ENCODE measurements at places on chromosomes 7 and 10.

DNA sequence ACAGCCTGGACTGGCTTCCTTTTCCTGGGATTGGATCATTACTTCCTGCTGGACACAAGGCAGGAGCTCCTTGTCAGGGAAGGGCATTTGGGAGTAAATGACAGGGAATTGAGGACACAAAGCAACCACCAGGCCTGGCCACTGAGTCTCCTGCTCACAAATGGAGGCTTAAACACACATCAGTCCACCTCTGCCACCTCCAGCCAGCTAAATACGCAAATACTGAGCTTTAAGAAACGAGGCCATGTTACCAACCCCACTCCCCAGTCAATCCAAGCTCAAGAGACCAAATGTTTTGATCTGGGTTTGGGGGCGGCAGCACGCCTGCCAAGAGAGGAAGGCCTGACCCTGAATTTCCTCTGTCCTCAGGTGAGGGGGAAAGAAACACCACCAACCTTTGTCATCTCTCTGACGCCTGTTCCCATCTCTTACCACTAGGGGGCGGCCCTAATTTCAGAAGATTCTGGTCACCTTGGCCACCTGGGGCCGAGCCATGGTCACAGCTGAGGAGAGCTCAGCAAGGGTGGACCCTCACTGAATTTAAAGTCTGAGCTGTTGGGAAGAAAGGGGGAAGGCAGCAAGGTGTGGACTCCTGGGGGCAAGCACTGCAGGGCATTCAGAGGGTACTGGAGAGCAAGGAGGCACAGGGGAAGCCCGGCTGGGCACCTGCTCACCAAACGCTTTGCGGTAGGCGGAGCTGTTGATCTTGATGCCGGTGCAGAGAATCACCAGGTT lies 16.5 kb downstream of the AIFM2 start:
- no peak for DNase-seq

DNA sequence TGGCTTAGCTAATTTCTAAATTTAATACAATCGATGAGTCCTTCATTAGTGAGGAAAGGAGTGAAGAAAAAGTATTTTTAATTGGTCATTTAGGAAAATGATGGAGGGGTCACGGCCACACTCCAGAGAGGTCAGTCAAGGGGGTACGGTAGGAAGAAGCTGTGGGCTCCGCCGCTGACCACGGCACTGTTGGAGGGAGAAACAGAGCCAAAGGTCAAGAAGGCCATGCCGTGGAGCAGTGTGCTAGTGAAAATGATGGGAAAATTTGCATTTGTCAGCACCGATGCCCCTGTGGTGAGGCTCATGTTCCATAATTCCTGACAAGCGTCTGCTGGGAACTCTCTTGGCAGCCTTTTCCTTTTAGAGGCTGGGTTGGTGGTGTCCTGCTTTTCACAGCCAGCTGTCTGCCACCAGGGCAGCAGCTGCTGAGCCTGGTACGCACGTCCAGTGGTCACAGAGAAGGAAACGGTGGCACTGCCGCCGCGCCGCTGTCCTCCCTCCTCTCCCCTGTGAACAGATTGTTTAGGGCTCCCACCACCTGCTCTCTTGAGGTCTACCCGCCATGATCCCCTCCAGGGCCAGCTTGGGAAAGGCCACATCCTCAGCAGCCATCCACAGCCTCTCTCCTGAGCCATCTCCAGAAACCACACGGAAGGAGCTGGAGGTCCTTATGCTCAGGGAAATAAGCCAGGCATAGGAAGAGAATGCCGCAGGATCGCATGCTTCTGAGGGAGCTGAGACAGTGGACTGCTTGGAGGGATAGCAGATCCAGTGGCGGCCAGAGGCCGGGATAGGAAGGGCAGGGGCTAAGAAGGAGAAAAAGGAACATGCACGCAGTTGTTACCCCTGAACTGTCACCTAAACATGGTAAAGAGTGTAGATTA lies 263.7 kb upstream of the PPP2R2D start:
- DNase-seq = no peak

DNA sequence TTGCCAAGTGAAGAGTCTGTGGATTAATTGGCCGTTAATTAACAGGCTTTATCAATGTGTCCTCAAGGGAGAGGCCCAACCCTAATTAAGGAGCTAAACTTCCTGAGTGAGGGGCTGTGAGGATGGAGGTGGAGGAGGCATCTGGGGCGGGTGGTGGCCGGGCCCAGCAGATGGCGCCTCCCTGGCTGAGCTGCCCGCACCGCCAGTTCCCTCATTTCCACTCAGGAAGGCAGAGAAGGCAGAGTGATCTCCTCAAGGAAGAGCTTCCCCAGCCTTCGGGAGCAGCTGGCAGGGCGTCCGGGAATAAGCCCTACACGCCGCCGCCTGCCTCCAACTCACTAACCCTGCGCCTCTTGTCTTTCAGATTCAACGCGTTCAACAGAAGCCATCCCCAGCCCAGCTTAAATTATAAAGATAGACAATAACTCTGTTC lies 112.2 kb downstream of the CYTH3 start:
- peak; percentile 32 for DNase-seq

DNA sequence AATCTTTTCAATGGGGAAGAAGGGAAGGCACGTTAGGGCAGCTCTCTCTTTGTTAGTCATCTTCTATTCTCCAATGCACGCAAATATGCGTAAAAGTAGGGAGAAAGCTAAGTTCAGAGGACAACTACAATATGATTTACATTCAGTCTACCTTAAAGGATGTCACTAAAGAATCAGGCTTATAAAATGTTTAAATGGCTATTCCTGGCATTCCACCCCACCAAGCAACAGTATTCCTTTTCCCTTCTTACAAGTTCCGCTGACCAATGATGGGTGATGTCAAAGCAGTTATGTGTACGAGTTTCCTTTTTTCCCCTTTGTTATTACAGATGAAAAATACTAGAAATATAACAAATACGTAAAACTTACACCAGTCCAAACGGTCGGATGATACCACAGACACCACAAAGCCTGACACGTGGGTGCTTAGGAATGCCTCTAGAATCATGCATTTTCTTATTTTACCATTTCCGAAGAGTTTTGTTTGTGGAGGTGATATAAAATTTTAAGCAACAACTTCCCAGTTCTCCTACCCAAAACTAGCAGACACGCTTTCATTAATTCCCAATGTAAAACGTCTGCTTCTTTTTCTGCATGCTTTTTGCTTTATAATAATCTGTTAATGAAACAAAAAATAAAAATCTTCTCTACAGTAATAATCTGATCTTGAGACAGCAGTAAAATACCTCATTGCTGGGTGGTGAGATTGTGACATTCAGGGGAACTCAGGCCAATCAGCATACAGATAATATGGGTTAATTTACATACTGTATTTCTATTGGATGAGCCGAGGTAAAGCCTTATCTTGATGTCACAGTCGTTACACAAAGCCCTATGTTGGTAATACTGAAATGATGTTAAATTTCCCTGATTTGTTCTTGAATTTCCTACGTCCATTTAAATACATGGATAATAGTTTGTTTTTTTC lies 708 bp upstream of the GPR85 start:
- DNase-seq = peak; percentile 22

- no peak for DNase-seq
Measured at GRCh38 chr10:60611291-60611747, 167.0 kb upstream of the CDK1 start.

DNA sequence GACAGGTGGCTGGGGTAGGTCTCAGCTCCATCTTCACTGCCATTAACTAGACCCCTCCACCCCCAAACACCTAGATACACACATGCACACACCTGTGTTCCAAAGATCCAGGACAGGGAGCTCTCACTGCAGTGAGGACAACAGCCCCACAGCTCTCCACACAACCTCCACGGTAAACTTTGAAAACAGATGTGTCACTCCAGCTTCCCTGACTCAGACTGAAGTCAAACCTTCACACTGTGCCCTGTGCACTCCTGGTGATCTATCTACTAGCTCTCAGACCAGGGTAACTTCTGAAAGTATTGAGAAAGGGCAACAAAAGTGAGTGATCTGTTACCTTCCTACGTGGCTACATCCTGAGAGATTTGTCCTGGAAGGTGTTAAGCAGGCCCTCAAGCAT lies 519.8 kb downstream of the XPNPEP1 start:
- DNase-seq = no peak

DNA sequence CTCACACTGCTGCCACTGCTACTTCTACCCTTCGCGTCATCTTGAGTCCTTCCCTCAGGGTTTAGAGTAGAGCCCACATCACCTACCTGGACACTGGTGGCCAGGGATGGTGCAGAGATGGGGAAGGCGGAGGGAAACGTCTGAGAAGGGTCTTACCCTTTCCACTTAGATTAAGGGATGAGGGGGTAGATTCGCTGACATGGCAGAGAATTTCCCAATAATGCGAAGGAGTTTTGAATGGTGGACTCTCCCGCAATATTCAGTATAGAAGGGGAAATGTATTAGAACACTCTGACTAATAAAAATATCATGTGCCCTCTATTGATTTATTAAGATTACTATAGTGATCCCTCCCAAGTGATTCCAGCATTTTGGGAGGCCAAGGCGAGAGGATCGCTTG lies 209.5 kb upstream of the KIAA1217 start:
- DNase-seq = no peak

DNA sequence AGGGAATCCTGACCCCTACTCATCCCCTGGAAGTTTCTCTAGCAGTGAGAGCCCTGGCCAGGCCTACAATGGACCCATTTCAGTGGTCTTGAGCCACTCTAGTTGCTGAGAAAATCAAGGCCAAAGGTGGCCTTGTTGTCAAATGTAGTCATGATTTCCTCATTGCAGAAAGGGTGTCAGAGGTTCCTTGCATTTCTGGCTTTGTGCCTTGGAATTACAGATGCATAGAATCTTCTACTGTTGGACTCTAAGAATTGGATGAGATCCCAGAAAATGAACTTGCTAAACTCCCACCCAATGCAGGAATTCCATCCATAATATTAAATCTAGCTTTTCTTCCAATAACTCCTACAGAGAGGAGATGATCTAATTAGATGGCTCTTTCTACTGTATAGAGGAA lies 12.2 kb downstream of the CPA2 start:
- DNase-seq = no peak

- DNase-seq = no peak
Measured at GRCh38 chr10:102409604-102410428, 8.8 kb downstream of the PSD start.

DNA sequence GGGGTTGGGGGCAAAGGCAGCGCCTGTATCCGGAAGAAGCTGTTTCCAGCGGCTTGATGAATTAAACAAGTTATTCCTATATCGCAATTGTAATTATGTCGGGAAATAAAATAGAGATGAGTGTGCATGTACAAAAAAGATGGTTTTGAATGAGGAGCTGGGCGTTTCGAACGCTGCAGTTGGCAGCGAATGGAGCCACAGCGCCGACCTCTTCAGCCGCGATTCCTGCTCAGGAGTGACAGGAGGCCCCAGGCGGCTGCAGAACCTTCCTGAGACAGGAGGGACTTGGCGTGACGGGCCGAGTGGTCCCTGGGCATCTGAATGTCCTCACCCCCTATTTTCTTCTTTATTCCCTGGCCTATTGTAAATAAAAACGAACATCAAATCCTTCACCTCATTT lies 184.9 kb downstream of the DNAJB6 start:
- no peak for DNase-seq

GRCh38 chr10:121644501-121644900 lies 46.3 kb upstream of the FGFR2 start:
- DNase-seq = no peak

GRCh38 chr10:51047857-51048256 lies 26.4 kb upstream of the PRKG1 start:
- DNase-seq = no peak

DNA sequence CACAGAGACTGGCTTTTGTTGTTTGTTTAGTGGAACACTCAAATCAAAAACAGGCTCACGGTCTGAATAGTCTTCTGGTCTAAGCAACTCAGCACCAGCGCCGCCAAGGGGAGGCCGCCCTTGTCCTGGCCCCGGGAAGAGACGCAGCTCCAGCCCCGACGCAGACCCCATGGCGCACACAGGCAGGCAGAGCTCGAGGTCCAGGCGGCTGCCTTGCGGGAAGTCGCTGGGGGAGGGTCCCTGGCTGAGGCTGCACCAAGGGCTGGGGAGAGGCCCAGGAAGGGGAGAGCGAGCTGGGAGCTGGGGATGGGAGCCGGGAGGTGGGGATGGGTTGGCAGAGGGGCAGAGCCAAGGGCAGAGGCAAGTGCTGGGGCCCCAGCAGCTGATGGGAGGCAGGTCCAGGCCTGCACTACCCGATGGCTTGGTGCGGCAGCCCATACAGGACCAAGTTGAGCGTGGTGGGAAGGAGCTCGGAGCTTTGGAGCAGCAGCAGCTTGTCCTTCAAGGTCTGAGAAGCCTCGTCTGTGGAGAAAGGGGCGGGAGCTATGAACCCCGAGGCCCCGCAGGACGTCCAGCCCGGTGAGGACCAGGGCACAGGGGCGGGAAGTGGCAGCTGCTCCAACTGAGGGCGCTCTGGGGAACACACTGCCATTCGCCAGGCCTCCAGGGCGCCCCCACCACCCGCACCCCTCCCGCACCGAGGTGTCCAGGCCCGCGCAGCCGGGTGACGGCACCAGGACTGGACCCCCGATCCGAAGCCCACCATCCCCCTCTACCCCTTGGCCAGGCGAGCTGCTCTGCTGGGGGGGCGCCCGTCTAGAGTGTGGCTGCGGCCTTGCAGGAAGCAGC lies 22.7 kb upstream of the NKX6-2 start:
- no peak for DNase-seq

DNA sequence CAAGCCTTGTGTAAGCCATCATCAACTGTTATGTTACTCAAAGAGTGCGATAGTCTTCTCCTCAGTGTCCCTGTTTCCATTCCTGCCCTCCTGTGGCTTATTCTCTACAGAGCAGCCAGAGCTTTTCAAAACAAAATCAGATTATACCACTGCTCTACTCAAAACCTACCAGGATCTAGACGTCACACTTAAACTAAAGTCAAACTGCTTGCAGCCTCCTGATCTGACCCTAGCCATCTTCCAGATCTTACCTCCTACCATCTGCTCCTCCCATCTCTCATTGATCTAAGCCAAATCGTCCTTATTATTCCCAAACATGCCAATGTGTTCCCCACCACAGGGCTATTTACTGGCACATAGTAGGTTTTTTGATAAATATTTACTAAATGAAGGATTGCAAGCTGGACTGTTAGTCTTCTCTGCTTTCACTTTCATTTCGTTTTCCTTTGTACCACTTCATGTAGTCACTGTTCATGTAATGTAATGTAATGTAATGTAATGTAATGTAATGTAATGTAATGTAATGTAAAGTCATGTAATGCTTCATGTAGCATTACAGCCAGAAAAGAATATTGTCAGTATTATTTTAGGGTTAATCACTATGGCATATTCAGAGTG lies 116.1 kb downstream of the GPR37 start:
- DNase-seq = no peak

DNA sequence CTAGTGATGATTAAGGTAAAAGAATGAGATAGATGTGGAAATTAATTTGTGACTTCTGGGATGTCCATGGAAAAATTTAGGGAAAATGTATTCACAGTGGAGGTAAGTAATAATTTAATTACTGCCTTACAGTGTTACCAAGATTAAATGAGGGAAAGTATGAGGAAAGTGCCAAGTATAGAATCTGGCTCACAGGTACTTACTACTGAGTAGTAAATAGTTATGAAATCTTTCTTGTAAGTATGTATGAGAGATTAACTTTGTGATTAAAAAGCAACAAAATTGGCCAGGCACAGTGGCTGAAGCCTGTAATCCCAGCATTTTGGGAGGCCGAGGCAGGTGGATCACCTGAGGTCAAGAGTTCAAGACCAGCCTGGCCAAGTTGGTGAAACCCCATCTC lies 42.1 kb downstream of the RSBN1L start:
- no peak for DNase-seq

GRCh38 chr7:80088705-80089104 lies 45.9 kb upstream of the GNAI1 start:
- DNase-seq = no peak

Measured in cerebellar nuclear complex (tissue), 1 donor.